Dorsolateral prefrontal cortex (tissue), 122 donors: ENCODE measurements at places on chromosomes 5 and 9.

DNA sequence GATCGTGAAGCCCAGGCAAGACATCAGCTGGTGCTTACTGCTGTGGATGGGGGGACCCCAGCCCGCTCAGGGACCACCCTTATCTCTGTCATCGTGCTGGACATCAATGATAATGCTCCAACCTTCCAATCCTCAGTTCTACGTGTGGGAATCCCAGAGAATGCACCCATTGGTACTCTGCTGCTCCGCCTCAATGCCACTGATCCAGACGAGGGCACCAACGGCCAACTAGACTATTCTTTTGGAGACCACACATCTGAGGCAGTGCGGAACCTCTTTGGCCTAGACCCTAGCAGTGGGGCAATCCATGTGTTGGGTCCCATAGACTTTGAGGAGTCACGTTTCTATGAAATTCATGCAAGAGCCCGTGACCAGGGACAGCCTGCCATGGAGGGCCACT is 960 bp downstream of the PCDHGC5 start:
- DNase-seq, result no peak

GRCh38 chr5:174376056-174376455 is 330.6 kb downstream of the NSG2 start:
- DNase-seq, result no peak

DNA sequence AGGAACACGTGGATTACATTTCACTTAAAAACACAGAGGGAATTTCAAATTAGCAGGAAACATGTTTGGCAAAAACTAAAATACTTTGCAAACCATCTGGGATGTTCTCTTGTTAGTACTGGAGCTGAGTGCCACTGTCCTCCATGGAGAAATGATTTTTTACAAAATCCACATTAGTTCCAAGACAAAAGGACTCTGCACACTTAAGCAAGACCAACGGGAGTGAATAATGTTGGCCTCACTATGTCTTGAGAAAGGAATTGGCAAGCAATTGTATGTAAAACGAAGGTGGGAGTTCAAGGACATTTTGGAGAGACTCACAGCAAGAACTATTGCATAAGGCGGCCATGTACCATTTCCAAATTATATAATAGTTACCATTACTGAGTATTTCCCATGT is 547.5 kb downstream of the EBF1 start:
- no peak for DNase-seq

DNA sequence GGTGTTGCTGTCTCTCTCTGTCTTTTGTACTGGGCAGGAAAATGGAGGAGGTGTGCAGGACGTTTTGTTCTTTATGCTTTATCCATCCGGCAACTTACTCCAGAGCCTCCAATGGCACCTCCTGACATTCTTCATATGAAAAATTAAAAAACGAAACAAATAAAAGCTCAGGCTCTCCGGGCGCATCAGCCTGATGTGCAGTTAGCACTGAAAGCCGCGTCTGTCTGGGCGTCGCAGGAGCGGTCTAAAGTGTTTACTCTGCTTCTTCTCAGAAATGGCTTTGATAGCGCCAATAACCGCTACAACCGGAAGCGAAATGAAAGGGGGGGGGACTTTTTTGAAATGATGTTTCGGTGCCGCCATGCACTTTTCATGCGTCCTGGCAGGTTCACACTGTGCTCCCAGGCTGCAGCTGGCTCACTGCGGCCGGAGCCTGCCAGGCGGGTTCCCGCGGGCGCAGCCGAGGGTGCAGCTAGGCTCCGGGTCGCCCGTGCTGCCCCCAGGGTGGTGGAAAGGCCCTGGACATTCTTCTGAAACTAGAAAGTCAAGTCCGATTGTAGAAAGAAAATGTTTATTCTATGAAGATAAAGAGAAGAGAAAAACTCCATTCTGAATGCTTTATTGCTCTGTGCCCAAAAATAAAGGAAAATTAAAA is 407.7 kb upstream of the IRX1 start:
- DNase-seq, result no peak

GRCh38 chr5:109324351-109324750 is 85.4 kb downstream of the PJA2 start:
- DNase-seq, result no peak

DNA sequence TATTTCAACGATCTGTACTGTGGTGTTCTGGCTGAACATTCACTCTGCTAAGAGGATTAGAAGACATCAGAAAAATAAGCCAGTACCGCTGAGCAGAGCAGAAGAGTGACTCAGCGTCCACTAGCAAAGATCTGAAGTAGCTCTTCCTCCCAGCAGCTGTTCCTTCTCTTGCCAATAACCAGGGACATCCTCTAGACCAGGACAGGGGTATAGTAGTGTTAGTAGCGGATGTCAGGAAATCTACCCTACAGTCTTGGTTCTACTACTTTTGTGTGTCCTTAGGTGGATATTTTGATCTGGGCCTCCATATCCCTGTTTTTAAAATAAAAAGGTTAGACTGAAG is 103.6 kb downstream of the TSSK1B start:
- no peak for DNase-seq

- DNase-seq, result no peak
These were observed 33.8 kb downstream of the CAPSL start for GRCh38 chr5:35904443-35905132.

DNA sequence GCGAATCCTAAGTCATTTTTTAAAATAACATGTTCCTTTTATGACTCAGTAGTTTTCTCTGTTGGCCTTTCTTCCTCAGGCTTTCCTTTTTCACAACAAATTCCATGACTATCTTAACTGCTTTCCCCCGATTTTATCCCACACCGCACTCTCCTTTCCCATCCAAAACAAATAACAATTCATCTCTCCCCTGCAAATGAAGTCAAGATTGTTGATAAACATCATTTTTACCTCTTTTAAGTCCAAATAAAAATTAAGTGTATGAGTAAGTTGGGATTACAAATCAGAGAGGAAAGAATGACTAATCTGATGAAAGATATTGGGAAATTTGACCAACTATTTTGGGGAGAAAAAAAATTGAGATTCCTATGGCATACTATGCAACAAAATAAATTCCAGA is 47.3 kb downstream of the SEC61B start:
- no peak for DNase-seq

DNA sequence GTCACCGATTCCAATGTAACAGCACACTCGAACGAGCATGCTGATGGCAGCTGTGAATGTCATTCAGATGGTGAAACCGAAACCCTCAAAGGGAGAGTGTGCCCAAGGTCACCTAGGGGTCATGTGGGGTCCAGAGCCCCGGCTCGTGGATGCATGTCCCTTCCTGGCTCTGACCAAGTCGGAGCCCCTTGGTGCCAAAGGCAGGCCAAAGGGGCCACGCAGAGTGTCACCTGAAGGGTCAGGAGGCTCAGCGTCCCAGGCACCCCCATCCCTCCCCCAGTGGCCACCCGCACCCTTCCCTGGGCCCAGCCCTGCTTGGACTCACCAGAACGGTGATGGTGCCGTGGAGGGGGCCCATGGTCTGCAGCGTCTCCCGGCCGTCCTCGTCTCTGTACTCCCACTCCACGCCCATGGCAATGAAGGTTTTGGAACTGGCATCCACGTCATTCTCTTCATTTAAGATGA is 69.5 kb downstream of the ZNF354C start:
- DNase-seq, result no peak

DNA sequence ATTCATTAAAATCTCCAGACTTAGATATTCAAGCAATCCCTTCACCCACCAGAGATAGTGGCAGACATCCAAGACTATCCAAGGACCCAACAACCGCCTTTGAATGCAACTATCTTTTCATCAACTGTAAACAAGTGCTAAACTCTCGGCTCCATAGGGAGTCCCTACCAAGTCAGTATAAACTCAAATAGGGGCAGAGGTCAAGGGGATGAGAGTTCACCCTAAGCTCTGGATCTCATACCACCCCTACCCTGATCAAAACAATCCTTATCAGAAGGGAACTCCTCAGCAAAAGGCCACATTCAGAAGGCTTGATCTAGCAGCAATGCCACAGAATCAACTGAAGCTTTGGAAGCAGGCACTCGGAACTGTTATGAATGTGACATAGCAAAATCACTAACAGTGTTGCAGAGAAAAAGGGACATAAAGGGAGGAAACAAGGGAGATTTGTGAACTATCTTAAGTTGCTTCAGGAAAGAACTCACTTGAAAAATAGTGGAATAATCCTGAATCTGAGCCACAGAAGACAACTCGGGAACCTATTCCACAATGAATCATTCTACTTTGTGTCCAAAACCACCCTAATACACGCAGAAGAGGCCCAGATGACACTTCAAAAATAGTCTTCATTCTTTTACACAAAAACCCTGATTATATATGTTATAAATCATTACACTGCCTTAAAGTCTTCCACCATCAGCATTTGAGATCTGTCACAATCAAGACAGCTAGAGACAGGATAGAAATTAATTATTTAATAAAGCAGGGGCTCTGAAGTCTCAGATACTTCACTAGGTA is 49.8 kb downstream of the NR6A1 start:
- no peak for DNase-seq

- DNase-seq, result no peak
These were observed 133.4 kb downstream of the PALM2AKAP2 start for GRCh38 chr9:109913461-109913810.

- DNase-seq, result no peak
These were observed 114.9 kb upstream of the PRLR start for GRCh38 chr5:35345222-35345621.

DNA sequence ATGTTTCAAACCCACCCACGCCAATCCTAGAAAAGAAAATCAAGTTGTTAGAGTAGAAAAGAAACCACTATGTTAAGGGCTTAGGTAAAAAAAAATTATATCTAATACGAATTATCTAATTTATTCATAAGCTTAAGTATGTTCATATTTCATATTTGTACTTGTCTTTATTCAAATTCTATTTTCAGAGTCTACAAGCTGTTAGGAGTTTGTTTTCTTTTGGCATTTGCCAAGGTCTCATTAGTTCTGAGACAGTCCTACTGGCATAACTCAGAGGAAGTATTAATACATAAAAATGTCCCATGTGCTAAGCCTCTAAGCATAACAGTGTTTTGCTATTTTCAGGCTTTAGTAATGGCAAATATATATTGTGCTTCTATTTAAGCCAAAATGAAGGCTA is 57.6 kb downstream of the STARD4 start:
- DNase-seq, result no peak

GRCh38 chr5:123617561-123617960 is 105.6 kb downstream of the CSNK1G3 start:
- no peak for DNase-seq

- no peak for DNase-seq
These were observed 13.1 kb downstream of the FOCAD start for GRCh38 chr9:20697021-20697719.

GRCh38 chr9:81461196-81461595 is 228.2 kb downstream of the TLE1 start:
- no peak for DNase-seq

DNA sequence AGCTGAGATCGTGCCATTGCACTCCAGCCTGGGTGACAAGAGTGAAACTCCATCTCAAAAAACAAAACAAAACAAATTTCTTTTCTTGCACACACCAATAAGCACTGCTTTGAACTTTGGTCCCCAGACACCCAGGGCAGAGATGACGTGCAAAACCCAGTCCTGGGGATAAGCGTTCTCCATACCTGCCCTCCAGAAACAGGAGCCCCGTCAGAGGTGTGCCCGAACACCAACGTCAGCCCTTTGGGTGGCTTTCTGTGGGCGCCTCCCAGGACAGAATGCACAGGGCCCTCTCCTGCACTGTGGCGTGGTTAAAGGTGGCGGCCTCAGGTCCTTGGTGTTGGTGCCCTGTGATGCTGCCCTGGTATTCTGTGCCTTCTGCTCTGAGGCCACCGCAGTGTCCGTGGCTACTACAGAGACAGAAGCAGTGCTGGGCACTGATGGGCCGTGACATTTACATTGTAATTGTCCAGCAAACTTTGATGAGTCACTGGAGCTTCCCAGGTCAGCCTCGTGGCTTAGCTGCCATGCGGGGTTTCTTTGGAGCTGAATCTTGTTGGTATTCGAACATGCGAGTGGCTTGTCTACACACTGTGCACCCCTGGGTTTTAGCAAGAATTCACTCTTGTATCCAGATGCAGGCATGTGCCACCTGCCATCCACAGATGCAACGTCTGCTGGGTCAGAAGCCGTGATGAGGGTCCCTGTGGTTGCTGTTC is 9.8 kb downstream of the PPP1R26 start:
- DNase-seq, result no peak
